ENCODE measurements at places on chromosomes 5 and 9.

DNA sequence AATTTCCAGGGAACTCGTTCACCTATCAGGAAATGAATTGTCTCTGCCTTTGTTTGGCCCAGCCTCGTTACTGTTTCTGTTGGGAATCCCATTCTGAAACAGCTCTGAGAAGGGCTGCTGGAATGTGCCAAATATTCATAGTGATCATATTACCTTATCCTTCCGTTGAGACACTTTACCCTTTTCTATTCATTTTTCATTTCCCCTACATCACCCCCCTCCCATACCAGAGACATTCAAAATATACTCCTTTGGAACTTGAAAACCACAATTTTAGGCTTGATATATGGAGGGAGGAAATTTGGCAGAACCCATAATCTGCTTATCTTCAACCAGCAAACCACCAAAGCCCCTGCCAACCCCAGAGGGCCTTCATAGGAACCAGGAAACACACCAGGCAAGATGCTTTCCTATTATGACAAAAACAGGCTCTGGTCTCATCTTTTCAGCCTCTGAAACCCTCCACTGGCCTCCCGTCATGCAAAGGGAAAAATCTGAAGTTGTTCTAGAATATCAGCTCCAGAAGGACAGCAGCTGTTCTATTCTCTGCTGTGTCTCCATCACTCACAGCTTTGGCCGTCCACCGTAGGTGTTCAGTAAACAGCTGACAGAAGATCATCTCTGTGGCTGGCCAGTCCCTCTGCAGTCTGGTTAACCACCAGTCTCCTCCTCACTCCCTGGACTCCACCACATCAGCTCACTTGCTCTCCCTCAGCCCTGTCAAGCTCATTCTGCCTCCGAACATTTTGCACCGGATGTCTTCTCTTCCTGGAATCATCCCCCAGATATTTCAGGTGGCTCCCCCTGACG, 217.2 kb upstream of the WWC1 start:
- DNase-seq: no peak

DNA sequence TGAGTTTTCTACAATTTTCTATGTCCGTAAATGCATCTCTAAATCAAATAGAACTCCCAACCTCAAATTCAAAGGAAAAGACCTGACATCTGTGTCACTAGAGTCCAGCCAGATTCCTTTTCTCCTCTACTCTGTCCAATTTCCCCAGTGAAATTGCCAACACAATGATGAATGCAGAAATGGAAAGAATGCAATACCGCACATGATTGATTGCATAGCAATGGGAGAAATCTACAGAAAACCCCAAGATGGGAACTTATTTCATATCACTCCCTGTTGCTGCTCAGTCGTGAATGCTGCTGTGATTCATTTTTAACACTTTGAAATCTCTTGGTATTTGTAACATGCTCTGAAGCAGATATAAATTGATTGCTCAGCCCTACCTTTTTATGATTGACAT, 355.1 kb upstream of the TUSC1 start:
- DNase-seq: no peak

GRCh38 chr5:76152161-76152560, 69.0 kb downstream of the SV2C start:
- DNase-seq: no peak

- no peak for DNase-seq
These were observed 87.1 kb downstream of the ANXA2R start for GRCh38 chr5:42953041-42953440.

DNA sequence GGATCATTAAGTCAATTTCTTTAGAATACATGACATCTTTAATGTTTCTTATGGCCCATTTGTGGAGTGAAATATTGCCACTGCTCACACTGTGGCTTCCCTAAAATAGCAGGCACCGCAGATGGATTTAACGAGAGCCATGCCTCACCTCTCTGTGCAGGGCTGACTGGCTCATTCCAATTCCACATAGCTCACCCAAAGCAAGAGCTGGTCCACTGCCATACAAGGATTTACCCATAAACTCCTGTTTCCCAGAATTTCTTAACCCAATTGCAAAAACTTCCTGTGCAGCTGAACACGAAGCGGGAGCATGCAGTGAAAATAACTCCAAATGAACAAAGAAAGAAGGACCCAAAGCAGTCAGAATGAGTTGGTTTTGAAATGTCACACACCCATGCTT, 159.5 kb downstream of the BAAT start:
- DNase-seq: no peak

- DNase-seq: no peak
These were observed 2.5 kb upstream of the HSPB3 start for GRCh38 chr5:54453046-54453445.

DNA sequence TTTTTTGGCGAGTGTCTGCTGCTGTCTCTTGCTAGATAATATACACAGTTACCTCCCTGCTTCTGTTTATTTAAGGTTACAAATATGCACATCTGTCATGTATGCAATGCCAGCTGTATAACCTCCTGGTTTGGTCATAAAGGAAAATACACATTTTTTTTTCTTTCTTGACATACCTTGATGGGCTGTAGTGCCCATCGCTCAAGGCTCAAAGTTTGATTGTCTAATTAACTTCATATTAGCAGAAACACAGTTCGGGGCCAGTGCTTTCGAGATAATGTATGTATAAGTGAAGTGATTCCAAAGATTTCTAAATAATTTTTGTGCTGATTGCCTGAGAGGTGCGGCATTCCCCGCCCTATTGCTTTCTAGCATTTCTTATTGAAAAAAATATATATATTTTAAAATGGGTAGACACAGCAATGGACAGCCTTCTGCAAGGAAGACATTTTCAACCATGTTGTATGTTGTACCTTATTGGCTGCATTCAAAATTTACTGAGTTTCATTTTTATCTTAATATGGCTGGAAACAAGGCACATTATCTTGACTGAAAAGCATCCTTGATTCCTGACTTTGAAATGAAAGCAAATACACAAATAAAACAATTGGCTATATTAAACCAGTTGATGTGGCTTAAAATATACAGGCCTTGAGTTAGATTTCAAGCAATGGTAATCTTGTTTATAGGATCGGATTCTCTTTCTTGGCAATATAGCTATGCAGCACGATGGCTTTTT, 206.2 kb downstream of the MEF2C start:
- no peak for DNase-seq
